Sigmoid colon (tissue), 7 donors: ENCODE measurements at places on chromosomes 5 and 9. TPM values are rescaled to one million over a fixed set of nuclear protein-coding genes. Genes with fewer than 3 reads are reported as not detected.

Gene POU5F2
- total RNA-seq: 6.1 TPM

DNA sequence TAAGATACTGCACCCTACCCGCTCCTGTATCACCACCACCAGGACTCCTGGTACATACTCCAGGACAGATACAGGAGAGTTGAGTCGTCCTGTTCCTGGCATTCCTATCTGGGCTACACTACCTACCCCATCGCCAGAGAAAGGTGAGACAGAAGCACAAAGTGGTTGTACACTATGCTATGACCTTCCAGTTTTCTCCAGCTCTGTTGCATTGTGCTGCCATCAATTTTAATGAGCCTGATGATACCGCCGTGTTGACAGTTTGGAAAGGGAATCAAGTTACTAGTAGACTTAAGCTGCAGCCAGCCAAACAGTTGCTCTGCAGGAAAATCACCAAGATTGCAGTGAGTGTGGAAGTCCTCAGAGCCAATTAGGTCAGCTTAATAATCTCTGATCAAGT is 35.2 kb downstream of the ANP32B start:
- DNase-seq: no peak

Gene F2RL2
- total RNA-seq: 3.1 TPM

- no peak for DNase-seq
Measured at GRCh38 chr5:73160239-73160671, 12.7 kb upstream of the TMEM174 start.

DNA sequence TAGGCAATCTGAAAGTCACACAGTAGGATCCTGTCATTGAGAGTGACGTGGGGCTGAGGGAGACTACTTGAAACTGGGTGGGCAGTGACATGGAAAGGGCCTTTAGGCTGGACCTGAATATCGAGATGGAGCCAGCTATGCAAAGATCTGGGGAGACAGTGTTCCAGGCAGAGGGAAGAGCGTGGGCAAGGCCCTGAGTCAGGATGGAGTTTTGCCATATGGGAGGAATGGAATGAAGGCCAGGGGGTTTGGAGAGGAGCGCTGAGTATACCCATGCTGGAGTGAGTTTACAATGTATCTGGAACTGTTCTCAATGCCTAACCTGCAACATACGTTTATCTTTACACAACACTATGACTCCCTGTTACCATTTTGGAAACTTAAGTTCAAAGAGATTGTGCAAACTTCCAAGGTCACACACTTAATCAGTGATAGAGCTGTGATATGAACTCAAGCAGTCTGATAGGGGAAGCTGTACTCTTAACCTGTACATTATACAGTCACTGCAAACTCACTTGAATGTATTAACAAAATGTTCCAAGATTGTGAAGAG is 33.5 kb downstream of the INSYN2B start:
- DNase-seq: no peak

- DNase-seq: no peak
Measured at GRCh38 chr9:85416715-85417114, 325.0 kb downstream of the AGTPBP1 start.

Gene GNAQ
- 49.5 TPM for total RNA-seq

GRCh38 chr5:107743373-107744000 is 72.8 kb upstream of the EFNA5 start:
- DNase-seq: no peak

Gene CCL27
- total RNA-seq: not detected

Gene SH3TC2
- 8.3 TPM for total RNA-seq

Gene ITGA2
- total RNA-seq: 1.7 TPM

- no peak for DNase-seq
Measured at GRCh38 chr5:97377582-97377981, 194.5 kb upstream of the RIOK2 start.

DNA sequence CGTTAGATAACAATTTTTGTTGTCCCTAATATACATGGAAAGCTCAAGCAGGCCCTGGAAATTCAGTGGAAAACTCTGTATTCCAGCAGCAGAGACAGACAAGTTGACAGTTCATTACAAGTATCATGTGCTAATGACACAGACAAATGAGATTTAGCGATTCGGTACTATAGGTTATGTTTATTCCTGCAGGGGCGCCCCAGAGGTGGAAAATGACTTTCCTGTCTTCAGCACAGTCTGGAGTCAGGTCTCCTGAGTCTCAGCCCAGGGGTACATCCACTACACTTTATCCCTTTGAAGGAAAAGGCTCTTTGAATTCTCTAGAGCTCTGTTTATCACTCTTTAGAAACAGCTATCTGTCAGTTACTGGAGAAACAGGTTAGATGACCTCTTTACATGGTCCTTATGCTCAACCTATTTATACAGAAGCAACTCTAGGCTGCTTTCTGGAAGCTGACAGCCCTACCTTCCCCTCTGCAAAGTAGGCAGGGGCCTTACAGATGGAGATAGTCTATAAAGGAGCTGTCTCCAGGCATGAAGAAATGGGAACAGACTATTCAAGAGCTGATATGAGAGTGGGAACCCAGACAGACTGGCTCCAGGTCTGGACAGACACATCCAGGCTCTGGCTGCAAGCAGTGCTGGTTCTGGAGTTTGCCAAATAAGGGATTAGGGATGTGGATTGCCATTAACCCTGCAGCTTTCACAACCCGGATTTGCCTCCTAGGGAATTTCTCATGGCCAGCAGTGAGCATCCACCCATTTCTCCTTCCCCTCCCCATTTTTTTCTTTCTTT is 7.2 kb upstream of the SLC31A2 start:
- DNase-seq: no peak

DNA sequence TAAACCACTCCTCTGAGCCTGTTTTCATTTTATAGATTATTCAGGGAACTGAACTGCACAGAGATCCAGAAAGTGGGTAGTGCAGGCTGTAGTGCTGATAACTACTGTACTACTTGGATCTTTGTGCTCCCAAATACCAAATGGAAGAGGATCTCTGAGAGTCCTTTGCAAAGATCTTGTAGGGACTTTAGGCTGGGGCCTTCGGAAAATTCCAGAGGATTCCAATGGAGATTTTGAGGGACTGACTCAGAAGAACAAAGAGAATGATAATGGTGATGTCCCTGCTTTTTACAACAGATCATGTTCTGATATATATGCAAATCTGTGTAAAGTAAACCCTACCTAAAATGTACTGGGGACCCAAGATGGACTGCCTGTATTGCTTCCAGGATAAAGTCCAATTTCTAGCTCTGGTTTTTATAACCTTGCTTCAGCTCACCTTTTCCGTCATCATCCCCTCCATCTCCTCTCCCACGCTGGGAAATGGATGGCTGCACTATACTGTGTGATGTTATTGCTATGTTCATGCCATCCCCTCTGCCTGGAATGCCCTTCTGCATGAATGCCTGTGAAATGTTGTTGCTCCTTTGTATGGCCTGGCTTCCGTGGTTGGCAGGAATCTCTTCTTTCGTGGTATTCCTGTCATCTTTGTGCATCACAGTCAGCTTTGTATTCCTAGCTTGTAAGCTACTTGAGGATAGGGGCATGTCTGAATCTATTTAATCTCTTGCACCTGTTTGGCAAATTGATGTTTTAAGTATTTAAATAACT is 9.7 kb upstream of the PSMD5 start:
- no peak for DNase-seq

- no peak for DNase-seq
Measured at GRCh38 chr9:1184146-1184545, 134.0 kb downstream of the DMRT2 start.

Gene LAMC3
- under 0.01 TPM for total RNA-seq

DNA sequence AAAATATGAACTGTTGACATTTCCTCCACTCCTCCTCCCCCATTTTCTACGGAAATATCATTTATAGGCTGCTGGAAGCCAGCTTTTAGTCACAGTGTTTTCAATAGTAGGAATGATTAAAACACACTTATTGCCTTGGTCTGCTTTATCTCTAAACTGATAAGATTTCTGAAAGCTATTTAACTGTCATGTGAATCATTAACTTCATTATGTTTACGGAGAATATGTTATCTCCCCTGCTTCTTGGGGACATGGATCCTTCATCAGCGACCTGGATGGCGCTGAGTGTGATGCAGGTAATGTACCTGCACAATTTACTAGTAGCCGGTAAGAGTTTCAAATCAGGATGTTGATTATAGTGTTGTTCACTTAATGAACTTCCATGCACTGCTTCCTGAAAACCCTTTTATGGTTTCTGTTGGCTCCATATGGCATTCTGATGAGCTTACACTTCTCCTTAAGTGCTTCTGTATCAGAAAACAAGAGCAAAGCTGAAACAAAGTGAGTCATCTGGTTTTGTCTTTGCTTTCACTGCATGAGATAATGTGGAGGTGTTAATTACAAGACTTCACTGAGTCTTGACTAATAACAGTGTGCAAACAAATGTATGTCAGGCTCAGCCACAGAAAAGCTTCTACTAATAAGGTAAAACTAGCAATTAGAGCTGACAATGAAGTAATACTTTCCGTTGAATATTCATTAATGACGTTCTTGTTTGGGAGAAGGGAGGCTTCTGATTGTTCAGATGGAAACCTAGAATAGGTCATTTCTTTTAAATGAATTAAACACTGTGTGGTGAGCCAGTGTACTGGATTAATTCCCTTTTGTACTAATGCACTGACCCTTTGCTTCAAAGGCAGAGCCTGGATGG is 162.4 kb upstream of the ZNF608 start:
- no peak for DNase-seq

GRCh38 chr5:72464071-72464470 is 43.1 kb downstream of the ZNF366 start:
- DNase-seq: no peak

DNA sequence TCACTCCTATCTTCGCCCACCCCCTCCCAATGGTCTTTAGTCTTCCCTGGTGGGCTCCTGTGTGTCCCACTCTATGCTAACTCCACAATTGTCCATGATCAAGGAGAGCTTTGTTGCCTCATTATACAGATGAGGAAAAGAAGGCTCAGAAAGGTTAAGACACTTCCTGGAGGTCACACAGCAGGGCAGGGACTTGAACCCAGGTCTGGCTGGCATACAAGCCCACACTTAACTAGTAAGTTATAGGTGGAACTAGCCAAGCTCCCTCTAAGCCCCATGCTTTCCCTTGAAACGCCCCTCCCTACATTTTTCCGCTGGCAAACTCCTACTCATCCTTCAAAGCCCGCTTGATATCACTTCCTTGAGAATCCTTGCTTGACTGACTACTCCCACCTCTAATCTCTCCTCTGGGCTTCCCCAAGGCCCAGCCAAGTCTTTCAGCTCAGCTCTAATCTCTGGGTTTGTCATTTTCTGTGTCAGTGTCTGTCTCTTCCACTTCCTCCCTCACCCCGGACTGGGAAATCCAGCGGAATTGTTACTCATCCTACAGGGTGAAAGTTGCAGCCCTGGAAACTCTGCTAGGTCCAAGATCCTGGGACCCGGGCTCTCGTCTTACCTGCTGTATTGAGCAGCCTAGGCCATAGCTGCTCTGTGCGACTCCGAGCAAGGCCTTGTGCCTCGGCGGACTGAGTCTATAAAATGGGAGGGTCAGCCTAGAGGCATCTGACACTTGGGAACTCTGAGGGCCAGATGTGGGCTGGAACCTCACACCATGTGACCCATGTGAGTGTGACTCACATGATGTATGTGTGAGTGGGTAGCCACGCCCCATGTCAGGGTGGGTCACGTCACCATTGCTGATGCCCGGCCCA is 144.5 kb downstream of the GAPVD1 start:
- DNase-seq: no peak

Gene THBS4
- total RNA-seq: 585 TPM

Gene KIAA1958
- 5.1 TPM for total RNA-seq

DNA sequence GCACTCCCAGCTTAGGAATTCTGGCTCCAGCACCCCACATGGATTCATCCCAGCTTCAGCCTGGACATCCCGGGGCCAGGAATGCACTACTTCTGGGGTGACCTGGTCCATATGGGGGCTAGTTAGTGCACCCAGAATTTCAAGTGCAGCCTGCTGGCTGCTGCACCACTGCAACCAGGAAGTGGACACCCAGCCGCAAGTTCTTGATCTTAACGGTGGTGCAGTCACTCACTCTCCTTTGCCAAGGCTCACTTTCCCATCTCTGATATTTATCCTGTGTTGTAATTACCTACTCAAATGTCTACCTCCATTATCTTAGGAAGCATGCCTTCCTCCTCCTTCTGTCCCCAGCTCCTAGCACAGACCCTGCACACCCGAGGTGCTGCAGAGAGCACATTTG is 26.2 kb upstream of the RAB14 start:
- no peak for DNase-seq

DNA sequence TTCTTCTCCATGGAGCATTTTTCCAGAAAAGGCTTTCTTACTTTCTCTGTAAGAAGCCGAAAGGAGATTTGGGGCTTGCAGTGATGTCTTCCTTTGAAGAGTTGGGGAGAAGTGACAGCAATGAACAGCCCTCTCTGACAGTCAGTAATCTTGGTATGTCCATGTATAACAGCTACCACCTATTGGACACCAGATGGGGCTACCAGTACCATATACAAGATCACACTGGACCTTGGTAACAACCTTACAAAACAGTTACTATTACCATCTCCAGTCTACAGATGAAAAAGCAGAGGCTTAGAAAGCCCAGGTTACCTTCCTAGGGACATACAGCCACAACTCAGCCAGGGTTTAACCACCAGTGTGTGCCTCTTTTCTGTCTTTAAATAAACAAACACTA is 272.7 kb upstream of the TRPC7 start:
- no peak for DNase-seq

- no peak for DNase-seq
Measured at GRCh38 chr5:140220032-140220697, 45.2 kb downstream of the CYSTM1 start.

Gene SLCO4C1
- not detected for total RNA-seq

Gene FAM221B
- total RNA-seq: not detected

GRCh38 chr5:180129291-180130190 is 58.0 kb upstream of the RNF130 start:
- DNase-seq: no peak

Gene ZFR
- total RNA-seq: 71.8 TPM

DNA sequence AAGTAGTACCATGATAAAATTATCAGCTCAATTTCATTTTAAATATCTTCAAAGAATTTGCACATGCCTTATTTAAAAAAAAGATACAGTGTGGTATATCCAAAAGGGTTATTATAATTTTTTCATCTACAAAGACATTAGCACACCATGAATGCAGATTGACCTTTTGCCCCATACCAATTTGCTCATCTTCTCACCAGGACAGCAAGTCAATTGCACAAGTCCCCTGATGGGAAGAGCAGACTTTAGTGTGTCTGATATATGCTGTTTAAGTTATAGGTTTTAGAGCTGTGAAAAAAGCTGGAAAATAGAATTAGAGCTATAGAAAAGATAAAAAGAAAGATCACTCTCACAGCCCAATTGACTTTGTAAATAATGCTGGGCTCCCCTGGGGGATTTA is 325.8 kb upstream of the CDH6 start:
- no peak for DNase-seq

GRCh38 chr9:114718801-114719221 is 36.8 kb upstream of the TEX48 start:
- DNase-seq: no peak

GRCh38 chr9:137457406-137458193 is 1.5 kb downstream of the NSMF start:
- DNase-seq: no peak
